ELF-1 (cell line): ENCODE measurements at places on chromosomes 6 and 20.
A peak's percentile ranks its signal among the peaks of the same experiment; 100 is the strongest.

DNA sequence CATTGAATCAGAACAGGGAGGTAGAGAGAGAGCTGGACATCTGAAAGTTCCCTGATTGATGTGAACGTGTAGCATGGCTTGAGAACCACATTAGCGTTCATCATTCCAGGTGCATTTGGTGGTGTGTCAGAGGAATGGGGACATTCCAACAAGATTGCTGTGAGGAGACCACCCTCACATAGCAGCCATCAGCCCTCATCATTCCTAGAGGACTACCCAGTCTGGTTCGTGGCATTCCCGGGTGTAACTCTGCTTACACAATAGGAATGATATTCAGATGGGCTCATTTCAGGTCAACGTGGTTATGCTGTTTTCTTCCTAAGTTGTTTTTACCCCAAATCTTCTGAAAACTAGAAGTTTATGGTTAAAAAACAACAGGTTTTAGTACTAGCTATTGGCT, 62.2 kb upstream of the KLHL31 start:
- no peak for DNase-seq

GRCh38 chr6:37389857-37390256, 36.1 kb downstream of the RNF8 start:
- DNase-seq = peak; percentile 3

GRCh38 chr20:57024849-57025248, 241.6 kb downstream of the BMP7 start:
- DNase-seq = no peak

- no peak for DNase-seq
Measured at GRCh38 chr6:5230081-5230480, 30.7 kb downstream of the LYRM4 start.

DNA sequence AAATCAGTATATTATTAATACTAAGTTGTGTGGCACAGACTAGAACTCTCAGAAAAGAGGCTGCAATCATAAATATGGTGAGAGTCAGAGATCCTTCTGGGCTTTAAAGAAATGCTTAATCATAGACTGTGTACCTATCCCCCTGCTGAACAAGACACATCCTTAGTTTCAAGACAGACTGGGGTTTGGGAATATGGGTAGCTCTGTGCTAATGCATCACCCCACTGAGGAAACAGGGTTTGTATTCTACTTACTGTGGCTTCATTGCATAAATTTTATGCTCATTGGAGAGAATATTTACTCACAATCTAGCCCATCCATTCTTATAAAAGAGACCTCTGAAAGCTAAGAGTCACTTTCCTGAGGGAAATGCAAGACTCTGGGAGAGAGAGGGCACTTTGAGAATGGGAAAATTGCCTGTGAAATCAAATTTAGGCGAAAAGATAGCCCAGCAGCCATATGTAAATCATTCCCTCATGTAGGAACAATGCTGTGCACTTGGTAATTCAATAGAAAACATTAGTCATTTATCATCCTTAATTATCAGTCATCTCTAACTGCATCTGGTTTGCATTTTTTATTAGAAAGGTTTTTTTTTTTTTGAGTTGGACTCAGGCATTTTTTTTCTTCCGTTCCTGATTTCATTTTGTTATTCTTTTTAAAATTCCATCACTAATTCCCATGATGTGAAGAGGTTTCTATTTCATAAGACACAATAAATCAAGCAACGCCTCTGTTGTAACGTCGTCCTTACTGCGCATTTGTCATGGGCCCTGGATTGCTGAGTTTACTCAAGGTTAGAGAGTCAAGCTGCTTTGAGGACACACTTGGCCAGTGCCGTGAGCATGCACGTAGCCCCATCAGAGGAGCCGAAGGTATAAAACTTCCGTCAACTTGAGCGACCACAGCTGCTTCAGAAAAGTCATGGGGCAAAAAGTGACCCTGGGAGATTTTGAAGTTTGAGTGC, 91.8 kb downstream of the TRMT11 start:
- DNase-seq = no peak
